A549 treated with AZD2906 at 1 μM for 4 hours (cell line): ENCODE measurements at places on chromosomes 13 and 19. TPM values are rescaled to one million over a fixed set of nuclear protein-coding genes. Genes with fewer than 3 reads are reported as not detected.

Gene ZNF222
- total RNA-seq, result 2.9 to 4.7 TPM (median 3.3 TPM) in 5 replicates

Gene TEX26
- total RNA-seq, result not detected in 5 replicates

Gene PALM3
- 1.4 to 2.6 TPM (median 2.2 TPM) in 5 replicates for total RNA-seq

Gene FLT1
- 0.03 to 0.10 TPM (median 0.03 TPM) in 3 of 5 replicates, not detected in the others for total RNA-seq

Gene GNA15
- total RNA-seq, result 0.05 to 0.14 TPM (median 0.07 TPM) in 5 replicates

Gene ZNF93
- total RNA-seq, result not detected in 5 replicates

Gene GPR12
- not detected in 5 replicates for total RNA-seq

Gene RFC3
- 28.5 to 34.5 TPM (median 30.6 TPM) in 5 replicates for total RNA-seq

Gene NTF4
- total RNA-seq, result 0.29 to 0.78 TPM (median 0.66 TPM) in 5 replicates

Gene ZNF729
- total RNA-seq, result not detected in 5 replicates

Gene ANGPTL4
- 550 to 726 TPM (median 658 TPM) in 5 replicates for total RNA-seq

Gene CYP2F1
- total RNA-seq, result not detected in 5 replicates

Gene ZNF85
- 0.06 to 0.13 TPM (median 0.12 TPM) in 5 replicates for total RNA-seq

Gene DOCK6
- total RNA-seq, result 6.4 to 10.3 TPM (median 9.5 TPM) in 5 replicates

Gene ZNF418
- 0.84 to 1.5 TPM (median 1.2 TPM) in 5 replicates for total RNA-seq

Gene MBD3L2
- total RNA-seq, result not detected in 5 replicates

Gene ZNF160
- 6.6 to 9.2 TPM (median 6.9 TPM) in 5 replicates for total RNA-seq

Gene CXCL17
- total RNA-seq, result 0.10 to 0.13 TPM (median 0.10 TPM) in 3 of 5 replicates, not detected in the others

Gene FGF14
- not detected in 5 replicates for total RNA-seq

Gene ODAD3
- 0.92 to 1.4 TPM (median 1.3 TPM) in 5 replicates for total RNA-seq

Gene UBE2L5
- total RNA-seq, result not detected in 5 replicates

Gene PSG1
- 0.16 to 0.40 TPM (median 0.21 TPM) in 5 replicates for total RNA-seq

Gene ZNF43
- 2.1 to 3.2 TPM (median 2.5 TPM) in 5 replicates for total RNA-seq

Gene F10
- total RNA-seq, result 0.11 to 0.13 TPM in 2 of 5 replicates, not detected in the others

Gene CBARP
- 2.7 to 5.1 TPM (median 4.3 TPM) in 5 replicates for total RNA-seq

Gene FXYD7
- 0.13 to 0.27 TPM (median 0.17 TPM) in 4 of 5 replicates, not detected in the other for total RNA-seq

Gene ZNF763
- not detected in 5 replicates for total RNA-seq

Gene PSPN
- total RNA-seq, result 0.51 to 1.1 TPM (median 0.75 TPM) in 5 replicates

Gene RBM42
- total RNA-seq, result 150 to 223 TPM (median 210 TPM) in 5 replicates
